ENCODE measurements at places on chromosomes 7 and 10.

DNA sequence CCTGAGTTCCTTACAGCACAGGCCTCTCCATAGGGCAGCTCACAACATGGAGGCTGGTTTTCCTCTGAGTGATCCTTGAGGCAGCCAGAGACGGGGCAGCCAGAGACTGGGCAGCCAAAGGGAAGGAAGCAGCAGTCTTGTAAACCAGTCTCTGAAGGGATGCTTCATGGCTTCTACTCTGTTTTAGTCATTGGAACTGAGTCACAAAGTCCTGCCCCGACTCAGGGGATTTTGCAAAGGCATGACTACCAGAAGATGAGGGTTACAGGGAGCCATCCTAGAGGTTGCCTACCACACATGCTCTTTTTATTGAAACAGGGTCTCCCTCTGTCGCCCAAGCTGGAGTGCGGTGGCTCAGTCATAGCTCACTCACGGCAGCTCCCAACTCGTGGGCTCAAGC is 44.4 kb upstream of the COMMD3 start:
- no peak for DNase-seq

- DNase-seq: no peak
Observed at GRCh38 chr10:122034149-122034756, 45.3 kb downstream of the TACC2 start.

GRCh38 chr7:9083837-9084236 is 650.4 kb downstream of the NXPH1 start:
- no peak for DNase-seq

GRCh38 chr10:46516660-46517416 is 39.6 kb downstream of the GPRIN2 start:
- no peak for DNase-seq

DNA sequence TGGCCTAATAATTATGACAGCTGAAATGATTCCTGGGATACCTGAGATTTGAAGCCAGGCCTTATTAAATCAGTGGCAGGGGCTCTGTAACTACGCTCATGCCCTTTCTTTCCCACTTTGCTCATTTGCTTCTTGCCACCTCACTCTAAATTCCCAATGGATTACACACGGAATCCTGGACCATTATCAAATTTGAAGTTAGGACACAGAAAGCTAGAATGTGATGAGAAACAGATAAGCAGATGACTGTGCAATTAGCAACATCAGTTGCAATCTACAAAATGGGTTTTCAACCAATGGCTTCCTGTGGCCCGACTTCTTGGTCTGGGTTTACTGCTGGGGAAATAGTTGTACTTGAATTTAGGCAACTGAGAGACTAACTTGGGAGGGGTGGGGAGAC is 374.3 kb downstream of the INHBA start:
- DNase-seq: no peak

GRCh38 chr10:23439452-23439960 is 631 bp downstream of the OTUD1 start:
- peak; percentile 11 for DNase-seq

GRCh38 chr10:30456266-30456665 is 22.3 kb downstream of the MAP3K8 start:
- DNase-seq: no peak

DNA sequence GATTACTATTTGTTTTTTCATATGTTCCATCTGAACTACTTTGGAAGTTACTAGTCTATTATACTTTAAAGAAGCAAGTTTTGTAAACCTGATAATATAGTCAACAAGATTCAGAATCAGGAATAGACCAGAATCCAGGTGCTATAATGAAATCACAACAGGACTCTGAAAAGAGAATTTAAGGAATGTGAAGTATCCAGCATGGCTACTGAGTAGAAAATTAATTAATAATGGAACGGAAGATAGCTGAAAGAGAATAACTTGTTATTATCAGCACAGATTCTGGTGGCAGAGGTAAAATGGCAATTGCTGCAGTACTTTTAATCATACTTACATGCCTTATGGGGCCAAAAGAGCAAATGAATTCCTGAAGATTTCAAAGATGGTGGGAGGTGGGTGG is 43.1 kb upstream of the CHCHD3 start:
- no peak for DNase-seq

DNA sequence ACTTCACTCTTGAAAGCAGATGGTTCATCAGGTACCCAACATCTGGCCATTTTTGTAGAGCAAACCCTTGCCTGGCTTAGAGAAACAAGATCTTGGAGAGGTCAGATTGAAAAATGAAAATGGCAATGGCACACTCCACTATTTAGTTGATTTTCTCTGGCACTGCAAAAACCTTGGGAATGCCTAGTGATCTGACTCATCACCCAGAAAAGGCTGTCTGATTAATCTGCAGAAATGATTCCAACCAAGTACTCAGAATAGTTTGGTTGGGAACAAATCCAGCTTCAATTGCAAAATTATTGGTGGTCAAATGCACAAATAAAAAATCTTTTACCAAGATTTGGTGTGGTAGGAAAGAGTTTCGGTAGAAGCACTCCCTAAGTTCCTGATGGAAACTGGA is 351.2 kb downstream of the PHTF2 start:
- no peak for DNase-seq

- DNase-seq: no peak
Observed at GRCh38 chr7:105000927-105001336, 13.1 kb upstream of the KMT2E start.
